ENCODE measurements at places on chromosomes 4 and X. TPM values are rescaled to one million over a fixed set of nuclear protein-coding genes. Genes with fewer than 3 reads are reported as not detected.
A peak's percentile ranks its signal among the peaks of the same experiment; 100 is the strongest.

- DNase-seq = peak; percentile 89
Observed at GRCh38 chr4:26320538-26321372, at the start of gene RBPJ. Gene RBPJ, plus strand, starts transcription at chr4:26321014. Its CDS starts 15 bp downstream, at chr4:26321029.

GRCh38 chr4:173056710-173057109 is 111.9 kb upstream of the GALNT7 start:
- no peak for DNase-seq

DNA sequence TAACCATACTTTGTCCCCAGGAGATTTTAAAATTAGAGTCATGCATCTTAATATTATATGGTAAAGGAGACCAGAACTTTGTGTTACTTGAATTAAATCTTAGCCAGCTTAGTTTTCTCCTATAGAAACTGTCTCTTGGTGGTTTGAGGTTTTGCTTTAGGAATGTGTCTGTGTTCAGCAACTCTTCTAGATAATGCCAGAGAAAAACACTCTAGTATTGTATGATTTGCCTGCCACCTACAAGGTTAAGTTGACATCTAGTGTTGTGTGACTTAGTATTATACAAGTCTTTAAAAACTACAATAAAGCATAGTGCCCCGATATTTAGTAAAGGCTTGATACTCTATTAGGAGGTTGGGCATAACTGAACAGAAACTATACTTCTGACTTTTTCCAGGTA is 2.1 kb downstream of the UGT8 start:
- no peak for DNase-seq

DNA sequence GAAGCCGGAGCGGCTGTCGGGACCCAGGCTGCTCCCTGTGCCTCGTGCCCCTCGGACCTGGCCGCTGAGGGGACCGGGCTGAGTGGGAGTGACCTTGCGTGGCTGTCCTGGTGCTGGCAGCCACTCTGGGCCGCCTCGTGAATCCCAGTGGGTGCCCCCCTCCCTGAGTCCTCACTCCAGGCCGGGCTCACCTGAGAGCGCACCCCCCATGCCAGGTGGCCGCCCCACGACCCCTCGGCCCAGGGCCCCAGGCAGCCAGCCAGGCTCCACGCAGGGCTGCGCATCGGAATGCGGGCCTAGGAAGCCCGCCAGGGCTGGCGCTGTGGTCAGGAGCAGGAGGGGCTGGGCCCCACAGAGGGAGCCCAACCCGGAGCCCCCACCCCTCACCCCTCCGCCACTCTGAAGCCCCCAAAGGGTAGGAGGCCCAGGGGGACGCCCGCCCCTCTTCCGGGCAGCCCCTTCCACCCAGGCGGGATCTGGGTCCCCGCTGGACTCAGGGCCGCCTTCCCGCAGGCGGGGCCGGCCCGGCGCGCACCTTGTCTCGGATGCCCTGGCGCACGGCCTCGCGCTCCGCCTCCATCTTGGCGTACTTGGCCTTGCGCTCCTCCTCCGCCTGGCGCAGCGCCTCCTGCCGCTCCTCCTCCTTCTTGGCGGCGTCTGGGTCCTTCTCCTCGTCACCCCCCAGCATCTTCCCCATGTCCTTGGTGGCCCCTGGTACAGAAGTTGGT is 33.9 kb downstream of the CPLX1 start:
- no peak for DNase-seq

GRCh38 chr4:188218392-188218791 is 79.2 kb downstream of the TRIML1 start:
- DNase-seq = no peak

DNA sequence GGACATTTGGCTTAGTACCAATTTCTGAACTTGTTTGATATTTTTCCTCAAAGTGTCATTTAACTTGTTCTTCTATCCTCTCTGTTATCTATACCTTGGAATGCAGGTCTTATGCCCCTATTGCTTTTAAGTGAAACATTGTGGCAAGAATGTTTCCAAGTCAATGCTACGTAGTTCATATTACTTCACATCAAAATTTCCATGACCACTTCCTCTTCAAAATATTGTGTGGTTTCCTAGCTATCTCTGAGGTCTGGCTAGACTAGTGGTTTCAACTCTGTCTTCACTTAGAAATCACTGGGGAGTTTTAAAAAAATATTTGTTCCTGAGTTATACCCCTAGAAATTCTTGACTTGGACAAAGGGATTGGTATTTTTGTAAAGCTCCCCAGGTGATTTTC is 20.2 kb upstream of the RASGEF1B start:
- DNase-seq = no peak

DNA sequence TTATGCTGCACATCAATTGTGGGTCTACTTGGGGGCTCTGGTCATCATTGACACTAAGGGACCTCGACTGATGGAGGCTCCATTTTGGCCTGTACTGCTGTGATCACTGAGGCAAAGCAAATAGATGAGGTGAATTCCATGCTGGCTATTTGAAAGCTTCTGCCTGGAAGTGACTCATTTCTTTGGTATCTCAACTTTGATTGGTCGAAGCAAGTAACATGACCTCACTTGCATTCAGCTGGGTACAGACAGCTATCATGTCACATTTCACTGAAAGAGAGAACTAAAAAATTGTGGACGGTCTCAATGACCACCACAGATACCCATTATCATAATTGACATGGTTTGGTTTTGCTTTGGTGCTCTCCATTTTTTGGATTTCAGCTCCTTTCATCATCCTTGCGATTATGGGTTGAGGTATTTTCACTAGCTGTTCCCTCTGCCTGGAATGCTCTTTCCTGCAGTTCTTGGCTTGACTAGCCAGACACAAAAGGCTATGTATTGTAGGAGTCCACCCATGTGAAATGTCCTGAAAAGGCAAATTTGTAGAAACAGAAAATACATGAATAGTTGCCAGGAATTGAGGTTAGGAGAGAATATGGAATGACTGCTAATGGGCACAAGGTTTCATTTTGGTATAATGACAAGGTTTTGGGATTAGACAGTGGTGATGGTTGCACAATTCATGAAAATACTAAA is 369.2 kb upstream of the LCORL start:
- DNase-seq = no peak

DNA sequence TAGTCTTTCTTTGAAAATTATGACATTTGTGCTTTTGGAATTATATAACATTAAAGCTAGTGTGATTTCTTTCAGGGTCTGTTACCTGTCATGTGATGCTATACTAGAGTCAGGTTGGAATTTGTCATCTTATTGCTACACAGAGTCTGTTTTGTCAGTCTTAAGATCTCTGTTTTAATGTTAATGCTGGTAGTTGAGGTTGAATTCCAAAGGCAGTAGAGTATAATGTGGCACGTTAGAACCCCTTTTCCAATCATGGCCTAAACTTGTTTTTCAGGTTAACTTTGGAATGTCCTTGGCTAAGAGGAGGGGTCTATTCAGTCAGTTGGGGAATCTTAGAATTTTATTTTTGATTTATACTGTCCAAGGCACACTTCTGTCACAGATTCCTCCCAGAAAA is 258.5 kb downstream of the PABPC4L start:
- DNase-seq = peak; percentile 19

GRCh38 chr4:83558680-83559079 is 22.8 kb downstream of the GPAT3 start:
- DNase-seq = no peak

DNA sequence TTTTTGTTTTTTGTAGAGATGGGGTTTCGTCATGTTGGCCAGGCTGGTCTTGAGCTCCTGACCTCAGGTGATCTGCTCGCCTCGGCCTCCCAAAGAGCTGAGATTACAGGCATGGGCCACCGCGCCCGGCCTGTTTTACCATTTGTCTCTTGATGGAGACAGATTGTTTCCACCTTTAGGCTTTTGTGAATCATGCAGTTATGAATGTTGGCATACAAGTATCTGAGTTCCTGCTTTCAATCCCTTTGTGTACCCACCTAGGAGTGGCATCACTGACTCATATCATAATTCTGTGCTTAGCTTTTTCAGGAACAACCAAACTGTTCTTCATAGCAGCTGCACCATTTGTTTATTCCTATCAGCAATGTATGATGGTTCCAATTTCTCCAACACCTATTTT is 20.2 kb upstream of the MGST2 start:
- no peak for DNase-seq

GRCh38 chr4:149306537-149306936 is 509.1 kb downstream of the IQCM start:
- no peak for DNase-seq

ARMCX4 gene
- total RNA-seq = 15.4 TPM

YY2 gene
- total RNA-seq = 1.5 TPM

ZCCHC18 gene
- total RNA-seq = 2.6 TPM

FGG gene
- not detected for total RNA-seq

PF4V1 gene
- not detected for total RNA-seq

MAGEE2 gene
- total RNA-seq = not detected

Data from H1 (cell line).